ENCODE measurements at places on chromosomes 11 and 22.

DNA sequence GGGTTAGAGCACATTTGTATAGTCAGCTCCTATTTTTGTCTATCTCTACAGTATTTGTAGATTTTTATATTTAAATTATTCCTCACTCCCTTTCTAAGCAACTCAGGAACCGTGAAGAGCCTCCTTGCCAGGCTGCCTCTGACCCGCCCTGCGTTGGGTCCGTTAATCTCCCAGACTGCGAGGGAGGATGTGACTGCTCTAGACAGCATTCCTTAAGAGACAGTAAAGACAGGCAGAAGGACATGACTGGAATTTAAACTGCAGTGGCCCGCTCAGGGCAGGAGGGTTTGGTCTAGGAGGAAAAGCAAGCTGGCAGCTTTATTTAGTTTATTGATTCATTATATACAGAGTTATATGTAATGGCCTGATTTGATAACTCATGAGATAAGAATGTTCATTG lies 413.7 kb downstream of the TMEM135 start:
- no peak for DNase-seq

DNA sequence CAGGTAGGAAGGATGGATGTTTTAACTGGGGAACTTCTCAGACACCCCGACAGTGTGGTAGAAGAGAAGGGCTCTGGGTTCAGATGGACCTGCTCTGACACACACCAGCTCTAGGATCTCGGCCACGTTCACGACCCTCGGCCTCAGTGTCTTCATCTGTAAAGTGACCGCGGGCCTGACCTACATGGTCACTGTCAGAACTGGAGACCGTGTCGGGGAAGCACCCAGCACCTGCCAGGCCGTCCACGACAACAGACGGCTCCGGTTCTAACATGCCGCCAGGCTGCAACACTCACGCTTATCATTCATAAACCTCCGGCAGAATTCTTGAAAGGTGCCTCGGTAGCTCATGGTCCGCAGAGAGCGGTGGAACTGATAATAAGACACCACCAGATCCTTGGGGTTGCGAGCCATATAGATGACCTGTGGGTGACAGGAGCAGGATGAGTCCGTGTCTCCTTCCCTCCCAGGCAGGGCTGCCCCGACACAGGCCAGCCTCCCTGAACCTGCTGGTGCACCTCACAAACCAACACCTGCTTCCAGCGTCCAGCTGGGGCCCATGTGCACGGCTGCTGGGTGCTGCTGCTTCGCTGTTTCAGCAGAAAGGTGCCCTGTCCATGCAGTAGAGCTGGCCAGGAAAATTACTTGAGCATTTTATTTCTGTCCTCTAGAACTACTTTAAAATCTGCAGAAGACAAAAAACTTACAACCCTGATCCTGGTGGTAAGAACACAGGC lies 23.6 kb downstream of the SULT4A1 start:
- DNase-seq: no peak

DNA sequence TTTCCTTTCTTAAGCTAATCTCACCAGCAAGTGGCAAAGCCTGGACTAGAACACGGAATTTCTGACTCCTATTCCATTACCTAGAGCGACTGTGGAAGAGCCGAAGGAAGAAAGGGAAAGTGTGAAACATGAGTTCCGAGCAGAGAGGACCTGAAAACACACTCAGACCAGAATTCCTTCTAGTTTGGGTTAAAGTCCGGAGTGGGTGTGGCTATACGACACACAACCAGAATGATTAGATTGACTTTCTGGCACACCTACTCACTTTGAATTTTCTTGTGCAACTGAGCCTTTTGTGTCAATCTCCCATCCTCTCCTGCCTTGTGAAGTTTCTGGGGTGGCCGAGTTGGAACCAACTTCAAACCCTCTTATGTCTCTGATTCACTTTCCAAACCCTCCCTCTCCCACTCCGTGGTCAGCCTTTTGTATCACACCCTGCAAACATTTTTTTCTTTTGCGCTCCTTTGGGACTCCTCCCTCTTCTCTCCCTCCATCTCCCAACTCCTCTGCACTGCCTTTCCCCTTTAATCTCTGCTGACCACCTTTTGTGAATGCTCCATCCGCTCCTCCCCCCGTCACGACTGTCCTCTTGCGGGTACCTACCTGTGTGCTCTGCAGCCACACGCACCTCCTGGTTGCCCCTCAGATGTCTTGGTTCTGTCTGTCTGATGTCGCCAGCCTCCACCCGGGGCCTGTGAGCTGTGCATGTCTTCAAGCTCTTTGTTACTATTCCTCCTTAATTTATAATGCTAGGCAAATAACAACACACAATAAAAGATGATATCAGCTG lies 86.3 kb upstream of the BLID start:
- no peak for DNase-seq

DNA sequence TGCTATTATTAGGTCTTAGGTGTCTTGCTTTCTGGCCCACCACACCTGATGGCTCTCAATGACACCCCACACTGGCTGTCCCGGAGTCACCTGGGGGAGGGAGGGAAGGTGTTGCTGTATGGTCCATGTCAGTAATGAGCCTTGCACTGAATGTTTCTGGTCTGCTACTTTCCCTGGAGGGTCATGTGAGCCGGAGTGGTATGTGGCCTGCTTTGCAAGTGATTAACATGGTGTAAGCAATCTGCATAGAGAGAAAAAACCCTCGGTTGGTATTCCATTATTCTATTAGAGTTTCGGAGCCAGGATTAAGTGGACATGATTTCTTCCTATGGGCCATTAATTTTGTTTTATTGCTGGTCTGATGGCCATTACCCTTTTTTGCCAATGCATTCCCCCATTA lies 63.9 kb downstream of the PKNOX2 start:
- no peak for DNase-seq

DNA sequence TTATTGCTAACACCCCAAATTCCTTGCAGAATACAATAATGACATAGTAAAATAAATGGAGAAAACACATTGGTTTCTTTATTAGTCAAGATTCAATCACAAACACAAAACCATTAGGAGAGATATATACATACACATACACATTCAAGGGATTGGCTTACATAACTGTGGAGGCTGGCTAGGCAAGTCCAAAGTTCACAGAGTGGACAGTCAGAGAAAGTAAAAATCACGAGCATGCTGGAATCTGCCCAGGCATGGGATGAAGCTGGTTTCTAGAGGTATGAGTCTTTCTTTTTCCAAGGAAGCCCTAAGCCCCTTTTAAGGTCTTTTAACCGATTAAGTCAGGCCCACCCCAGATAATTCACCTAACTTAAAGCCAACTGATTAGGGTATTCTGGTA lies 13.6 kb upstream of the OR56B1 start:
- no peak for DNase-seq

- DNase-seq: no peak
Measured at GRCh38 chr22:42716649-42717127, 4.0 kb downstream of the A4GALT start.

- no peak for DNase-seq
Measured at GRCh38 chr22:21755851-21756284, 20.3 kb upstream of the YPEL1 start.

- DNase-seq: no peak
Measured at GRCh38 chr11:70486026-70486415, 87.7 kb downstream of the CTTN start.

DNA sequence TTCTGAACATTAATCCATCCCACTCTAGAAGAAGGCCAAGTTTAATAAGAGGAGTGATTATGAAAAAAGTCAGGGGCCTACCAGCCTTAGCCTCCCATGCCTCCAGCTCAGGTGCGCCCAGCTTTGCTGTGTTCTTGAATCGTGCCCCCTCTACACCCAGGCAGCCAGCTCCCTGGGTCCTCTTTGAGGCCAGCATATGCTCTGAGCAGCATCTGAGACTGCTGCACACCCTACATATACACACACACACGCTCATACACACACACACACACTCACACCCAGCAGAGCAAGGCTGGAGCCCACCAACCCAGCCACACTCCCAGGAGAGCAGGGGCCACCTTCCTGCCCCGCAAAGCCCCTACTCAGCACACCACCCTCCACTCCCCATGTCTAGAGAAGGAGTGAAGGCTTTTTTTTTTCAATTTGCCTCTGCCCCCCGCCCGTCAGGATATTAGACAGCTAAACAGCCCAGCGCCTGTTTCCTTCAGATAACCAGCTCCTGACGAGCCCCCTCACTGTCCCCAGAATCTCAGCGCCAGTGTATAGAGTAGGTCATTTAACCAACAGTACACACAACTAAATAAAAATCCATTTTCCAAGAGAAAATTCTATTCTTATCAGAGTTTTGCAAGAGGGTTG lies 121.6 kb downstream of the BUD13 start:
- DNase-seq: no peak

GRCh38 chr22:39241794-39242594 lies 2.8 kb downstream of the PDGFB start:
- no peak for DNase-seq

DNA sequence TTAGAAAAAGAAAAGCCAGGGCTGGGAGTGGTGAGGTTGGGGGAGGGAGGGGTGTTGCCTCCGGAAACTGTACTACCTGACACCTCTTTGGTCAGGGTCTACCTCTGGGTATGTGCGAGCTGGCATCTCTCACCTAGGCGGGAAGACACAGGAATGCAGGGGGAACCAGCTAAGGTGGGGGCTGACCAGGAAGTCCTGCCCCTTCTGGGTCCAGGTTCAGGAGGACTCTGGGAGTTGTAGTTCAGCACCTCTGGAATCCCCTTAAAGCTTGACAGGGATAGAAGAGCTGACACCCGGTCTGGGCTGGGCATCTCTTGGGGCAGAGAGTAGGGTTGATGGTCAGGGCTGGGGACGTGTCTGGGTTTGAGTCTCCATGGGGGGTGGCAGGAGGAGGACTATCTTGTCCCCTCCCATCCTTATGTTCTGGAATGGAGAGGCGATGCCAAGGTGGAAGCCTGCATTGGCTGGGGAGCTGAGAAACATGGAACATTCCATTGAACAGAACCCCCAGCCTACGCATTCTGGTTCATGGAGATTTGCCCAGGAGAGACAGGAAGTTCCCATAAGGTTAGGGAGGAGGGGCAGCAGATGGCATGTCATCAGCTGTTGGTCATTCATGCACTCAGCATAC lies 2.1 kb upstream of the KIAA1671 start:
- no peak for DNase-seq

GRCh38 chr22:20964799-20965103 lies 2.3 kb upstream of the AIFM3 start:
- no peak for DNase-seq

GRCh38 chr22:23281406-23282088 lies 101.2 kb downstream of the BCR start:
- DNase-seq: peak; percentile 24

GRCh38 chr11:62241095-62241494 lies 944 bp upstream of the SCGB1D2 start:
- no peak for DNase-seq

DNA sequence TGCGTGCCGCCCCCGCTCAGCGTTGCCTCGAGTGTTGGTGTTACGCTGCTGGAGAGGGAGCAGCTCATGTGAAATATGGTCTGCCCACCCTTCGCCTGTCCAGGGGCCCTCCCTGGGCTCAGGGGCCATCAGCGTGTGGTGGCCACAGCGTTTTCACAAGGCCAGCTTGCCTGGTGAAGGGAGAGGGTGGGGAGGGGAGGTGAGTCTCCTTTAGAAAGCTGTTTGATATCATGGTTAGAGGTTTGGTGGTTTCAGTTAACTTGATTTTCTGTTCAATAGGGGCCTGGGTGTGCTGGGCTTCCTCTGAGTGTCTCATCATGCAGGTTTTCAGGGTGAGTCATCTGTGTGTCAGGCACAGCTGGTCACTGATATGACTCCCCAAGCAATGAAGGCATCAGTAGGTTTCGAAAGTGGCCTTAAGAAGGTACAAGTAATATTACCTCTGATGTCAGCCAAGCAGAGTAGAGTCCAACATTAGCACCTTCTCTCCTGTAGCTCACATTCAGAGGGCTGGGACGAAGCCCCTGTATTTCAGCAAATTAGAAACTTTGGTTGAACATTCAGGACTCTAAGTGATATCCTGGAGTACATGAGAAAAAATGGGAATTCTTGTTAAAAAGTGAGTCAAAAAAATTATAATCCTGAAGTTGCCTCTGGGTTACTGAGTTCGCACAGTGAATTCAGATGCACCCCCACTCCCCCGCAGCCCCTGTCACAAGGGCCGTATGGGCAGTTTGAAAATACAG lies 172.5 kb downstream of the TBC1D22A start:
- DNase-seq: peak; percentile 4

DNA sequence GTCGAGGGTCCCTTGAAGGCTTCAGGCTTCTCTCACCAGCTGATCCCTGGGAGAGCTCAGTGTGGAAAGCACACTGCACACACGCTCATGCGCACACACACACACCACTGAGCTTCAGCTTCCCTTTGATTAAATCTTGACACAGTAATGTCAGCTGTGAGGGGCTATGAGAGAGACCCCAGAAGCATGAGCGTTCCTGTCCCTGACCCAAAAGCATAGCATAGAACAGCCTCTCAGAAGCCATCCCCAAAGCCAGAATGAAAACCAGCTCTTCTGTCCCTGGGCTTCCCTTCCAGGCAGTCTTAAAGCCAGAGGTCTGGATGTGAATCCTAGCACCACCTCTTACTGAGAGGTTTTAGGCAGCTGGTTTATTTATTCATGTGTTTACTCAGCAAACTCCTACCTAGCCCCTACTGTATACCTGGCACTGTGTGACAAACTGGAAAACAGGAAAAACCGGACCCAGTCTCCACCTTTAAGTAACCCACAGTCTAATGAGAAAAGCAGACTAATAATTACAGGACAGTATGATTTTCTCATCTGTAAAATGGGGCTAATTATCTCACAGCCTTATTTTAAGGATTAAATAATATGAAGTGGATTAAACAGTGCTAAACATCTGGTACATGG lies 15.9 kb downstream of the GALNT18 start:
- DNase-seq: no peak

GRCh38 chr11:2275334-2276279 lies 5.2 kb upstream of the ASCL2 start:
- no peak for DNase-seq

DNA sequence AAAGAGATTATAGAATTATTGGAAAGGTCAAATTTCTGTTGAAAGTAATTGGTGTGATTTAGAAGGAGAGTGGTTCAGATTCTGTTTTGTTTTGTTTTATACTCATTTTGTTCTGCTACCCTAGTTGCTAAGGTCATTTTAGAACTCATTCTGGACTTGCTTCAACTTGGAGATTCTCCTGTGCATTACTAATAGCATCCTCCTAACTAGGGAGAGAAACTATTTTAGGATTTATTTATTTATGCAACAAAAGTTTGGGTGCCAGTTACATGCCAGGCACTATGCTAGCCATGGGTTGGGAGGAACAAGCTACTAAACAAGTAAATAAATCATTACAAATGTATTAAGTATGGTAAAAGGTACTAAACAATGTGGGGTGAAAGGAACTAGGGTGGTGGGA lies 84.0 kb downstream of the YAP1 start:
- no peak for DNase-seq

- no peak for DNase-seq
Measured at GRCh38 chr22:50630376-50630775, 2.4 kb upstream of the ARSA start.

All from AML-193 (cell line).